Cardiac atrium fibroblast (primary cell): ENCODE measurements at places on chromosomes 2 and 18. TPM values are rescaled to one million over a fixed set of nuclear protein-coding genes. Genes with fewer than 3 reads are reported as not detected.

The DIPK1C gene
- total RNA-seq: not detected in 2 replicates

The CCDC141 gene
- not detected in 2 replicates for total RNA-seq

The MC5R gene
- not detected in 2 replicates for total RNA-seq

The PTPN2 gene
- 22.2 and 30.3 TPM in 2 replicates for total RNA-seq

The DSG4 gene
- total RNA-seq: not detected in 2 replicates

The MARCHF4 gene
- 2.6 and 4.7 TPM in 2 replicates for total RNA-seq
